ENCODE measurements at places on chromosomes 6 and 20. TPM values are rescaled to one million over a fixed set of nuclear protein-coding genes. Genes with fewer than 3 reads are reported as not detected.
A peak's percentile ranks its signal among the peaks of the same experiment; 100 is the strongest.

Gene ZC3H12D
- total RNA-seq, result 1.6 TPM

Gene MAK
- total RNA-seq, result not detected

Gene LY6G5C
- total RNA-seq, result 3.1 TPM

Gene DEF6
- total RNA-seq, result 14.4 TPM

Gene METTL24
- 0.61 TPM for total RNA-seq

Gene NOX3
- not detected for total RNA-seq

Gene FAM209B
- total RNA-seq, result not detected

Gene TCP11
- not detected for total RNA-seq

Gene SLC24A3
- total RNA-seq, result 3.9 TPM

Gene BTN1A1
- total RNA-seq, result not detected

Gene GDAP1L1
- total RNA-seq, result 0.27 TPM

DNA sequence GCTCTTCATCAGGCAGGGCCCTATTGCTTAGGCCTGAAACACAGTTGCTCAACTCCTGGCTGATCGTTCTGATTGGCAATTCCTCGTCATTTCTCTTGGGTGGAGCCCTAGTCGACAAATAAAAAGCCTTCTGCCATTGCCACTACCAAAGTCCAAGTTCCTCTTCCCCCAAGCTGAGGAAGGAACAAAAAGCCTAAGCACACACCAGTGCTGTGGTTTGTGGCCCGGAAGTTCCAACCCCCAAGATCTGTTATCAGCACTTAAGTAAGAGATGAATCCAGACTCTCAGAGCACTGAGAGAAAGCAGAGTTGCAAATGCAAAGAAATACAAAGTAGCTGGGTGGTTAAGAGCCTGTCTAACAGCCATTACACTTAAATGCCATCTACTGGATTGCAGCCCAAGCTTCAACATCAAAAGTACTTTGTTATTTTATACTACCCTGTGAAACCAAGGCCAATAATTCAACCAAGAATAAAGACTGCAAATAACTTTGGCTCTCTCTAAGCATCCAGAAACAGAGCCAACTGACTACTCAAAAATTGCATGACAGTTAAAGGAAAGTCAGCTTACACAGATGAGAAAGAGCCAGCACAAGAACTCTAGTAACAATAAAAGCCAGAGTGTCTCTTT is 1024.0 kb downstream of the GRIK2 start:
- no peak for DNase-seq

GRCh38 chr6:139757784-139758183 is 383.3 kb upstream of the CITED2 start:
- DNase-seq, result no peak

DNA sequence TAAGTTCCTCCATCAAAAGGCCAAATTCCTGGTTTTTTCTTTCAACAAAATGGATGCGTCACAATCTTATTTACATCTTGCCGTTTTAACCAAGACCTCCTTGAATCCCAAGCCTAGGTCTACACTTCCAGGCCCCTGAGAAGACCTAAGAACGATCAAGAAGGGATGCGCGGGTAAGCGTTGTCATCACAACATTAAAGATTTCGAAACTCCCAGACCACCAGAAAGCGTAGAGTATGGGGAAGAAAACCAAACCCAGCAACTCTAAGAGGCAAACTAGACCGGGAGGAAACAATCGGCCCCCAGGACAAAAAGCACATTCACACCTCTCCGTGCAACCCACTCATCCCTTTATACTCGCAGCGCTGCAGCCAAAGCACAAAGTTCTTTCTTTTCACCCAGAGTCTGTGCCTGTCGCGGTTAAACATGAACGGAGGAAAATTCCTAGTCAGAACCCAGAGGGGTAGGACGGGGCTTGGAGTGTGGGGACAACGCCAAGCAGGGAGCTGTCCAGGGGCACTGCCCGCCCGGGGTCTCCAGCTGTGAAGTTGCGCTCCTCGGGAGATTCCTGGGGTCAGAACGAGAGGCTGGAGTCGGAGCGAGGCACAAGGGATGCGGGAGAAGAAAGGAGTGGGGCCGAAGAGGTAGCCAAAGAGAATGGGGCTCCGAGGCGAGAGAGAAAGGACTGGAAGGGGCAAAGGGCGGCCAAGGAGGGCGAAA is 725 bp downstream of the OSER1 start:
- DNase-seq, result no peak

DNA sequence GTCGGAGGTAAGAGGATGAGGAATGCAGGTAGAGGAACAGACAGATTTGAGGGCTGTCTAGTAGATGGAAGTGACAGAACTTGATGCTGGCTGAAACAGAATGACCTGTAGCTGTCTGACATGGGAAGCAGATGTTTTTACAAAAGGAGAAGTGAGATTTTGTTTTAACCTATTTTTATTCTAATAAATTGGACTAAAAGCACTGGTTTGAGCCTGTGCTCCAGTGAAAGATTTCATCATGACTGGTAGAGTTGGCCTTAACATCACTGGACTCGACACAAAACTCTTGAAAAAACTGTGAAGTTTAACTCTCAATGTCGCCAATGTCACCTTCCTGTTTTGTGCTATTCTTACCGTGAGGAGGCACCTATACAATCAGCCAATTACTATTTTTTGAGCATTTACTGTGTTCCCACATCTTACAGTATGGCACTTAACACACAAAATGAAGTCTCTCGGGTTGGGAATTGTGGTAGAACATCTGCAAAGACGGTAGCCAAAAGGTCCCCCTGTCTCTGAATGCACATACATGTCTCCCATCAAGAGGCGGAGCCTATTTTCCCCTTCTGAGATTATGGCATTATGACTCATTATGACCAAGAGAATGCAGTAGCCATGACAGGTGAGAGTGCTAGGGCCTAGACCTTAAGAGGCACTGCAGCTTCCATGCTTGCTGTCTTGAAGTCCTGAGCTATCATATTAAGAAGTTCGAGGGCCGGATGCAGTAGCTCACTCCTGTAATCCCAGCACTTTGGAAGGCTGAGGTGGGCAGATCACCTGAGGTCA is 93.2 kb downstream of the FOXF2 start:
- DNase-seq, result no peak

GRCh38 chr6:160300076-160300695 is 41.6 kb upstream of the SLC22A2 start:
- DNase-seq, result peak; percentile 46

GRCh38 chr6:8337147-8337546 is 98.2 kb downstream of the SLC35B3 start:
- DNase-seq, result no peak

DNA sequence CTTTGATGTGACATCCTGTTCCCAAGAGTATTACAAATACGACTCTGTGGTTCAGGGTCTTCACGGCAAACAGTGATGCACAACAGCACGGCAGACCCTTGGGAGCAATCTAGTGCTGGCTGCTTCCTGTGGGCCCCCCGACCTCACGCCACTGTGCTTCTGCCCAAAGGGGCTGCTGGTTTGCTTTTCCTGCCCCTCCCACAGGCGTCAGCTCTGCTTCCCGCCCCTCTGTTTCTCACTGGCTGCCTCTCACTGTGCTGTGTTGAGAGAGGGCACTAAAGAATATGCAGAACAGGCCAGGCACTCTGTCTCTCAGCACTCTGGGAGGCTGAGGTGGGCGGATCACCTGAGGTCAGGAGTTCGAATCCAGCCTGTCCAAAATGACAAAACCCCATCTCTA is 554.5 kb upstream of the AGPAT4 start:
- no peak for DNase-seq

- DNase-seq, result no peak
Observed at GRCh38 chr6:154668156-154668555, 65.1 kb upstream of the SCAF8 start.

DNA sequence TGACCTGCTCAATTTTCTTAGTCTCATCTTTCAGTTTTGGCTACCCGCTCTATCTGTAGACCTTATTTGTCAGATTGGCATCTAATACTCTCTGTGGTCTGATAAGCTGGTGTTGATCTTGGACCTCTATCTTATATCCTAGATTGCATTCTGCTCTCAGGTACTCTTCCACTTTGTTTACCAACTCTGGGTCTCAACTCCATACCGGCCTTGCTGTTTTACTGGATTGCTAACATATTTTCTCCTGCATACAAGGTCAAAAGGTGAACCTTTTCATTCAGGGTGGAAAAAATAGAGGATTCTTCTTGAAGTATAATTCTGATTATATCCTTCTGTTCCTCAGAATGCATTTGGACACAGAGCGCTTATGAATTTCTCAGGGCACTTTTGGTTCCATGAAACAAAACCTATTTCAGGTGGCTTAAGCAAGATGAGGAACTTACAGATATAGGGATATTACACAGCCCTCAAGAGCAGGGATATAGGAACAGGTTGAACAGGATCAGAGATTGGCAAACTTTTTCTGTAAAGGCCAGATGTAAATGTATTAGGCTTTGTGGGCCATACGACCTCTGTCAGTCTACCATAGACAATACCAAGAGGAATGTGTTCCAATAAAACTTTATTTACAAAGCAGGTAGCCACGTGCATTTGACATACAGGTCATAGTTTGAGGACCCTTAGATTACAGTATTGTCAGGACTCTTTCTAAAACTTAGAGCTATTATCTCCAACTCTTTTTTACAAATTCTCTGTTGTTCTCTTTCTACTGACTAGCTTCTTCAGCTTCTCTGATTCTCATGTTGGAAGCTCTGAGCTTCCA is 2.5 kb upstream of the SH3BGRL2 start:
- no peak for DNase-seq

GRCh38 chr6:169162752-169163407 is 90.8 kb downstream of the THBS2 start:
- DNase-seq, result no peak

GRCh38 chr6:105226598-105227294 is 46.9 kb upstream of the POPDC3 start:
- DNase-seq, result peak; percentile 55

DNA sequence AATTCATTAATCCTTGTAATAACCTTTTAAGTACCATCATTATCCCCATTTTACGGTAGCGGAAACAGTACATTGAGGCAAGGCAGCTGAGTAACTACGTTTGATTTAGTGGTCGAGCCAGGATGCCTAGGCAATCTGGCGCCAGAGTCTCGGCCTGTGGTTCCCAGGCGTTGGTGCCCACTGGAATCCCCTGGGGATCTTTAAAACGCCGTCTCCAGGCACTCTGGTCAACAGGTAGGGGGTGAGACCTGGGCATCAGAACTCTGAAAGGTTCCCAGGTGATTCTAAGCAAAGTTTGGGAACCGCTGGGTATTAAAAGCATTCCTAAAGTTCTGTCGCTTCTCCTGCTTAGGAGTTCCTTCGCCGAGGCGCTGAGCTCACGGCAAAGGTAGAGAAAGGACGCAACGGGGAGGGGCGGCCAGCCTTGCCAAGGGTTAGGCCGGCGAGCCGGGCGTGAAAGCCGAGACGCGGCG is 939 bp downstream of the DTNBP1 start:
- DNase-seq, result no peak

- DNase-seq, result no peak
Observed at GRCh38 chr20:59778615-59779200, 154.7 kb downstream of the SYCP2 start.
